ENCODE measurements at places on chromosomes 4 and X. TPM values are rescaled to one million over a fixed set of nuclear protein-coding genes. Genes with fewer than 3 reads are reported as not detected.

GRCh38 chr4:132572210-132572609 lies 576.9 kb upstream of the PCDH10 start:
- no peak for DNase-seq

DNA sequence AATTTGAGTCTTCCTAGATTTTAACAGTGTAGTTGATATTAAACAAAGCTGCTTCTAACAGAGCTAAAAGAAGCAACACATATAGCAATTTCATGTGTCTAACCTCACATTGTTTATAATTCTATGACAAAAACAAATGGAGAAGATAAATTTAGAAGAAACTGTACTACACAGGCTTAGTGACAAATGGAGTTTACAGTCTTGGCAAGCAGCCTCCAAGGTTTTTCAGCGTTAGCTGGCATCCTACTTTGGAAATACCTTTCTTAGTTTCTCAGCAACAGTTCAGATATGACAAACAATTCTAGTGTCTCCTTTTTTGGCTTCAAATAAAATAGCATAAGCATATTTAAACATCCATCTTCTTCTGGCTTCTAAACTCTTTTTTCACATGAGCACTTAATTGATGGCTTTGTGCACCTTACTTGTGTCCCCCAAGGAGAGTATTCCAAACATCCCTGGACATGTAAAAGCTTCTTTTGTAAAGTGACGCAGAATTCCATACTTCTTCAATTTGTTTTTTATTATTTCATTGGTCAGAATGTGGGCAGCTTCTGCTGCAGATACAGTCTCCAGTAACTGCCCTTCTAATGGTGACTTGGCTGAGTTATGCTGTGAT lies 249.8 kb downstream of the ANTXR2 start:
- DNase-seq: no peak

DNA sequence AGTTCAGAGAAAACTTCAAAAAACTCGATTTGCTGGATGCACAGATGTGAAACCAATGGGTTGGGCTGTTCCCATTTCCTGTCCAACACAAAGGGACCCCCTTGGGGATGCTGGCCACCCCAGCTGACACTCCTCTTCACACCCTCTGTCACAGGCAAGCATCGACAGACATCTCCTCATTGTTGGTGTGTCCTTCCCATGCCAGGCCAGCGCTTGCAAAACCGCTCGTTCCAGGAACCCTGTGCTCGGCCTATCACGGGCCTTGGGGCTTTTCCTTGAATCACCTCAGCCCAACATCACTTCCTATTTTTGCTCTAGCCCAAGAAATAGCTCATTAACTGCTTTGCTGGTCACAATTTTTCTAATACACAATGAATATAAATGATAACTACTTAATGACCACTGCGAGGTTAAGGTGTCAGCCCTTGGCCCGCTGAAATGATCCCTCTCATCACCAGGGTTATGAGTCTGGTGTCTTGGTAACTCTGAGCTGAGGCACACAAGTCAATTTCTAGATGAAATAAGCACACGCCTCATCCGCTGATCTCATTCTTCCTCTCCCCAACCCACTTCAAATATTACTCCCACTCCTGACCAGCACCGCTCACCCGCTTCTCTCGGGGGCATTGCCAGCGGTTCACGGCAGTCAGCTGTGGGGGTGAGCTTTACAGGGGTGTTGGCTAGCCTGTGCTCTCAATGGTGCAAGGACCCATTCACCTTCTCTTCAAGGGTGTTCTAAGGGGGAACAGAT lies 32.3 kb downstream of the BCOR start:
- no peak for DNase-seq

- DNase-seq: no peak
These were observed 12.1 kb downstream of the LETM1 start for GRCh38 chr4:1843852-1844251.

- DNase-seq: no peak
These were observed 74.4 kb upstream of the EFNB1 start for GRCh38 chrX:68754406-68754805.

The SLITRK4 gene
- total RNA-seq: not detected

Measured in CD8-positive, alpha-beta memory T cell (primary cell).